NCI-H1417 treated with DMSO at 0.1 percent for 48 hours (cell line): ENCODE measurements at places on chromosomes 1 and 21.
A peak's percentile ranks its signal among the peaks of the same experiment; 100 is the strongest.

- no peak for DNase-seq
Observed at GRCh38 chr1:171637928-171638576, 14.4 kb downstream of the MYOC start.

DNA sequence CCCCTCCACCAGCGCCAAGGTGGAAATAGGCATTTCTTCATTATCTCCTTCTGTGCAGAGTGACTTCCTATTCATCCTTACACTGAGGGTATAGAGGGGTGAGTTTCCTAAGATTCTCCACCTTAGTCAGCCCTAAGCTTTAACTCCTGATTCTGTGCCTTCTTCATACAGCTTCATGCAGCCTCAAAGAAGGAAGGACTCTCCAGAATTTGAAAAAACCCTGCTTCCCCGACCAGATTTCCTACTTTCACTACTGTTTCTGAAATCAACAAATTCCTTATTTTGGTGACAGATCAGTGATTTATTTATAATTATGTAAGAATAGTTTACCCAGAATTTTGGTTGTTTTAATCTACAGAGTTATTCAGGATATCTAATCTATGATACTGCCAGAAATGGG is 28.6 kb downstream of the GFI1 start:
- no peak for DNase-seq

GRCh38 chr1:207024202-207025145 is 8.1 kb downstream of the C1orf116 start:
- no peak for DNase-seq

- no peak for DNase-seq
Observed at GRCh38 chr1:85230305-85230977, 29.0 kb downstream of the C1orf52 start.

- DNase-seq, result no peak
Observed at GRCh38 chr1:174692313-174692712, 244.5 kb downstream of the GPR52 start.

GRCh38 chr1:227541129-227541528 is 22.2 kb upstream of the ZNF678 start:
- no peak for DNase-seq

GRCh38 chr1:177172866-177173265 is 2.1 kb downstream of the BRINP2 start:
- no peak for DNase-seq

GRCh38 chr21:45018131-45019075 is 56.0 kb upstream of the ADARB1 start:
- no peak for DNase-seq

- DNase-seq, result no peak
Observed at GRCh38 chr21:29098156-29098555, 24.7 kb upstream of the CCT8 start.

DNA sequence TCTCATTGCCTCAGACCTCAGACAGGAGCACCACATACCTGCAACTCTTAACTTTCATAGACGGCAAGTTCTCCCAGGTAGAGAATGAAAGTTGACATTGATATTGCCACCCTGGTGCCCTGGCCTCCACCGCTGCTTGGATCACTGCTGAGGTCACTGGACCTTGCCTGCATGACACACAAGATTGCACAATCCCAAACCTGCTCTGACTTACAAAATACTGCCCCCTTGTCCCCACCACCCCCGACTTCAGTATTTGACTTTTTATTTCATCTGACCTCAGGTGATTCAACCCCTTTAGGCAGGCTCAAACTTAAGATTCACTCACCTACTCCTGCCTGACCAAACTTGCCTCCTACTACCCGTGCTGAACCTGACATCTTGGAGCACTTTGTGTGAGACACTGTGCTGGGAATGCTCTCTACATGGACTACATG is 43.1 kb upstream of the S1PR1 start:
- no peak for DNase-seq

GRCh38 chr1:221708987-221709386 is 32.9 kb downstream of the DUSP10 start:
- DNase-seq, result peak; percentile 80

DNA sequence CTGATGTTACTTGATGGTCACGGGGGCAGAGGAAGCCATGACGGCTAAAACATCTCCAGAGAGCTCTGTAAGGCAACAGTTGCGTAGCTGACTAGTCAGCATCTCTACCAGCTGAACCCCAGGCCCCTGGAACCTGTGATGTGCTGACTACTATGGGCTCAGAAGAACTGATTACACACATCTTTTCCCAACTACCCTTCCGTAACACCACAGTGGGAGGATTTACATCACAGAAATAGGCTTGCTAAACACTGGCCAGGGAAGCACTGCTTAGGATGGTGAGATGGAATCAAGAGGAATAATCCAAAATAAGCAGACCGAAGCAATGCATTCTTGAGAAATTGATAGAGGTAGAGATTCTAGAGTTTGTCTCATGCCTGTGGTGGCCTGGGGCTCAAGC is 122.5 kb downstream of the SMYD2 start:
- DNase-seq, result no peak

- no peak for DNase-seq
Observed at GRCh38 chr1:219563568-219563967, 49.3 kb downstream of the ZC3H11B start.

GRCh38 chr1:169122976-169123375 is 16.5 kb downstream of the ATP1B1 start:
- DNase-seq, result no peak

DNA sequence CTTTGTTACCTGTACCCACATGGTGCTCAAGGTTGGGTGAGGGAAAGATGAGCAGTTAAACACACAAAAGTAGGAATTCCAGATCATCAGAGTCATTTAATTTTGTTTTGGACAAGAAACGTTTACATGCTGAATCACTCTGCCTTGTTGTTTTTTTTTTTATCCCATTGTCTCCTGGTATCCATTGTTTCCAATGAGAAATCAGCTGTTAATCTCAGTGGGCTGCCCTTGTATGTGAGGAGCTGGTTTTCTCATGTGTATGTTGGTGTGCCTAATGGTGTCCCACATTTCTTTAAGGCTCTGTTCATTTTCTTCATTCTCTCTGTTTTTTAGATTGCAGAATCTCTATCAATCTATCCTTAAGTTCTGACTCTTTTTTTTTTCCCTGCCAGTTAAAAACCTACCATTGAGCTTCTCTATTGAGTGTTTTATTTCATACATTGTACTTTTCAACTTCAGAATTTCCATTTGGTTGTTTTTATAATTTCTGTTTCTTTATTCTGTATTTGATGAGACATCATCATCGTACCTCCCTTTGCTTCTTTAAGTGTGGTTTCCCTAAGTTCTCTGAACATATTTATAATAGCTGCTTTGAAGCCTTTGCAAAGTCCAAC is 8.8 kb upstream of the OBSCN start:
- DNase-seq, result no peak

DNA sequence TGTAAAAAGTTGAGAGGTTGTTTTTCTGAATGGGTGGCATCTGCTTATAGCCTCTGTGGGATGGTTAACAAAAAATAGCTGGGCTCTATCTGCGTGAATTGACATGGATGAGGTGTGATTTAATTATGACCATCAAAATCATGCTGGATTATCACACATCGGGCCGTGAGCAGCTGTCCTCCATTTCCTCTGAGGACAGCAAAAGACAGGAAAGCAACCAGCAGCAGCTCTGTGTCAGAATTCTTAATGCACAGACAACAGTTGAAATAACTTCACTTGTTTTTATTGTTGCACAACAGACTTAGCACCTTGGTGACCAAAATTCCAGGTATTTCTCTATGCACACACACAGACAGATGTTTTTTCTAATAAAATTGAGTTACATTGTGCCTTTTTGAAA is 54.5 kb upstream of the LAPTM5 start:
- DNase-seq, result no peak

DNA sequence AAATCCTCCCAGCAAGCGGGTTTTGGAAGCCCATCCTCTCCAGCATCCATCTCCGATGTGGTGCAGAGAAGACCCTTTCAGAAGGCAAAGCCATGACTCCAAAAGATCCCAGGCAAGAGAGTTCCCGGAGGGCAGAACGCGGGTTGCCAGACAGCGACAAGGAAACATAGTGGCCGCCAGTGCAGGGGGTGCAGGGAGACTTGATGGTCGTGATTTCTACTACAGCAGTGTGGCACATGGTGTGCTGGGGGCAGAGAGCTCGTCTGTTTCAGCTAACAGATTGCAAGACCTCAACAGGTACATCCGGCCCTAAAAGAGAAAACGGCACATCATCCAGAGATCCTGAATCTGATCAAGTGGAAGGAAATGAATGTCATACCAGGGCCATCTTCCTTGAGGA is 74.3 kb downstream of the HLCS start:
- DNase-seq, result no peak

DNA sequence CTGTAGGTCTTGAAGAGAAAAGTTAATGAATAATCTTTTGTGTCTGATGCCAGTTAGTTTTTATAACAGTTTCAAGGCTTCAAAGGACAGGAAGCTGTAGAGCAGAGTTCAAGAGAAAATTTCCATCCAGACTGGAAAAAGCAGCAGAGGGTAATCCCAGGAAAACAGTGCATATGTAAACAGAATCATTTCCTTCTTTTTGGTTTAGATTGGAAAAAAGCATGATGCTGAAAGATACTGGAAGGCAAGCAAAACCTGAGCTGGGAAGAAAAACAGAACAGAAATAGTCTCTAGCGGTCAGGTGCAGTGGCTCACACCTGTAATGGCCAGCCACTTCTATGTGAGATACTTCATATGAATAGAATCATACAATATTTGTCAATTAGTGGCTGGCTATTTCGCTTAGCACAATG is 71.9 kb downstream of the ZSWIM5 start:
- DNase-seq, result no peak

GRCh38 chr21:35730325-35730724 is 330.0 kb downstream of the SETD4 start:
- no peak for DNase-seq

- DNase-seq, result no peak
Observed at GRCh38 chr1:29379443-29380073, 143.2 kb downstream of the PTPRU start.

GRCh38 chr1:109208836-109209463 is 4.8 kb upstream of the SARS1 start:
- no peak for DNase-seq

DNA sequence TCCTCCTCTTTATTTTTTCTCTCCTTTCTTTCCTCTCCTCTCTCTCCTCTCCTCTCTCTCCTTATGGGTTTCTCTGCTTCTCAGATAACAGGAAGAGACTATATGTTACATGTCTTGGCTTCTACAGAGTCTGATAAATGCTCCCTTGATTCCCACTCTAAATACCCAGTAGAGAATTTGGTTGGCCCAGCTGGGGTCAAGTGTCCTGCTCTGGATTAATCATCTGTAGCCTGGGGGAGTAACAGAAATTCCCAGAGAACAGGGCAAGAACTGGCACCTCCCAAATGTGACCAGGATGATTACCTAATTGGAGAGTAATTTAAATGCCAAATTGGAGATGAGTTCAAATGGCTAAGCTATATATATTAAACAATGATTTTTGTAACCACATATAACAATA is 146.1 kb upstream of the LMO4 start:
- DNase-seq, result no peak

DNA sequence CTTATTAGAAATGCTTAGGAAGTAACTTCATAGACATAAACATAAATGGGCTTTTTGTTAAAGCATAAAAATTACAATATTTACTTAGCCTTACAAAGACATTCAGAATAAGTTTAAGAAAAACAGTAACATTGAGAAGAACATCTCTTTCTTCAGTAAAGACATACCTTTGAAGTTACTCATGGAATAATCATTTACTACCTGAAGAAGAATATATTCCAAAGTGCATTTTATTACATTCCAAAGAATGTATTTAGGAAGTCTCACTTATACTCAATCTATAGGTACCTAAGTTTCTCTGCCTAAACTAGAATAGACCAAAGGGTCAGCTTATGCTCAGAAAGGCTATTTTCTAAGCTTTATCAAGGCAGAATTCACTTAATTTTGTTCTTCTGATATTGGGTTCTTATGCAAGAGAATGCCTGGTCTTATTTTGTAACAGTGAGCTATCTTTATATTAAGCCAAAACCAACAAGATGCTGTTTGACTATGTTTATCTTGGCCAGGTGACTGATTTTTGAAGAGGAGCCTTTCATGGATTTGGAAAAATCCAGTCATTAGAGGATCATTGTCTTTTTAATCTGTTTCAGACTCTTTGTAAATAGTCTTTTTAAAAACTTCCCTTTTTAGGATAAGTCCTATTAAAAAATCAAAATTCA is 110.1 kb downstream of the OLFML2B start:
- DNase-seq, result no peak

DNA sequence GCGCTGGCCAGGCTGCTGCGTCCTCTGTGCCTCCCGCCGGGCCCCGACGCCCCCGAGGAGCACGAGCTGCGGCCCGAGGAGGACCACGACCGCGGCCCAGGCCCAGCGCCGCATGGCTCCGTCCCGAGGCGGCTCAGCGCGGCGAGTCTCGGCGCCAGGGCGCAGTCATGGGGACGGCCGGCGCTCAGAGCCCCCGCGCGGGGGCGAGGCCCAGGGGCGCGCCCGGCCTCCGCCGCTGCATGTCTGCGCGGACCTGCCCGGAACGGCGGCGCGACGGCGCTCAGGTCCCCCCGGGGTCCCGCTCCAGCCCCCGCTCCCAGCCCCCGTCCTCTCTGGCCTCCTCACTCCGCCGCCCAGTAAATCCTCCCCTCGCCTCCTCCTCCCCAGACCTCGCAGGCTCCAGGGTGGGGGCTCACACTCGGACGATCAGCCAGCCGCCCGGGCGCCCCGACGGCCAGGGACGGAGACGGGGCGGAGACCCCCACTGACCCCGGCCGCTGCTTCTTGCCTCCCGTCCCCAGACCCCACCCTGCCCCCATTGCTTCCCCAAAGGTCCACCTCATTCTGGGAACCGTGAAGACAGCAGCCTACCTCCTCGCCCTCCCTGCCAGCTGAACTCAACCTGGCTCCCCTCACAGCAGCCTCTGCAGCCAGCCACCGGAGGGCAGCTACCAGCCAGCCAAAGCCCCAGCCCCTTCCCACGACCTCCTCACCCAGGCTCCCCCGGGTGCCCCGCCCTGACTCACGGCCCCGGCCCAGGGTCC is at the start of gene C1QTNF12:
TSS of gene C1QTNF12 (minus strand) at position 146 of the 764 bp plus-strand sequence. CDS start at position 114, 32 bp downstream.
- no peak for DNase-seq

DNA sequence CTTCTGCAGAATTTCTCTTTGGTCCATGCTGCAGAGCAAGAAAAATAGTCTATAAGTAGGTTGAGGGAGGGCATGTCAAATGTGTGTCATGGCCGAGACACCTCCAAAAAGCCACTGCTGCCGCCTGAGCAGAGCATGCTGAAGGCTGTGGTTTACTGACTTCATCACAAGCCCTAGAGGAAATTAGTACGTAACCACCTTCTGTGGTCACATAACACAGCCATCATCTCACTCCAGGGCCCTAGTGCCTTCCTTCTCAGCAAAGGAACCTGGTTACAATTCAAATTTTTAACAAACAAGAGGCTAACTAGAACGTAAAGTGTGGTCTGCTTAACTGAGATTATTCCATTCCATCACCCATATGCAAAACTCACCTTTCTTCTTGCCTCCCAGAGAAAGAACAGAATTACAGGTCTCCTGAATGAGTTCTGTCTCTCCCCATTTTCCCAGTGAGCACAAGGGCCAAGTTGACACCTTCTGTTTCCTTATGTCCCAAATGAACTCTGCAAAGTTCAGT is at the start of gene PTPN22:
TSS of gene PTPN22 (minus strand) at position 116 of the 517 bp plus-strand sequence.
- no peak for DNase-seq

GRCh38 chr21:22438428-22439086 is 1440.3 kb downstream of the NCAM2 start:
- DNase-seq, result no peak
